Ascending aorta (tissue), 2 donors: ENCODE measurements at places on chromosomes 12 and 14.

- DNase-seq = no peak
These were observed 276.1 kb downstream of the SYT1 start for GRCh38 chr12:79140711-79141110.

DNA sequence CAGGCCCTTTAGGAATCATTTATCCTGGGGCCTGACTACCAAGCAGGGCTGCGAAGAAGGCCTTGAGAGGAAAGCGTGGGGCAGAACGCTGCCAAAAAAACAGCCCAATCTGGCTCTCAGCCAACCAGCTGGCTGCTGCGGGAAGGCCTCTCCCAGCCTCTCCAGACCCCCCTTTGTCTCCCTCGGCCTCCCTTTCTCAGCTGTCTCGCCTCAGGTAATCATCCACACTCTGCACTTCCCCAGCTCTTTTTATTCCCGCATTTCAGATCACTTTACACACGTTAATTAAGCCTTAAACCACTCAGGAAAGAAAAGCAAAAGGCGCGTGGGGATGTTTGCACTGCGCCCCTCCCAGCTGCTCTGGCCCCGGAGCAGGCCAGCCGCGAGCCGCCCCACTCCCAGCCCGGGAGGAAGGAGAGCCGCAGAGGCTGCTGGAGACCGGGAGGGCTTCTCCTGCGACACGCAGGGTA, 208.2 kb upstream of the FOXN3 start:
- no peak for DNase-seq

DNA sequence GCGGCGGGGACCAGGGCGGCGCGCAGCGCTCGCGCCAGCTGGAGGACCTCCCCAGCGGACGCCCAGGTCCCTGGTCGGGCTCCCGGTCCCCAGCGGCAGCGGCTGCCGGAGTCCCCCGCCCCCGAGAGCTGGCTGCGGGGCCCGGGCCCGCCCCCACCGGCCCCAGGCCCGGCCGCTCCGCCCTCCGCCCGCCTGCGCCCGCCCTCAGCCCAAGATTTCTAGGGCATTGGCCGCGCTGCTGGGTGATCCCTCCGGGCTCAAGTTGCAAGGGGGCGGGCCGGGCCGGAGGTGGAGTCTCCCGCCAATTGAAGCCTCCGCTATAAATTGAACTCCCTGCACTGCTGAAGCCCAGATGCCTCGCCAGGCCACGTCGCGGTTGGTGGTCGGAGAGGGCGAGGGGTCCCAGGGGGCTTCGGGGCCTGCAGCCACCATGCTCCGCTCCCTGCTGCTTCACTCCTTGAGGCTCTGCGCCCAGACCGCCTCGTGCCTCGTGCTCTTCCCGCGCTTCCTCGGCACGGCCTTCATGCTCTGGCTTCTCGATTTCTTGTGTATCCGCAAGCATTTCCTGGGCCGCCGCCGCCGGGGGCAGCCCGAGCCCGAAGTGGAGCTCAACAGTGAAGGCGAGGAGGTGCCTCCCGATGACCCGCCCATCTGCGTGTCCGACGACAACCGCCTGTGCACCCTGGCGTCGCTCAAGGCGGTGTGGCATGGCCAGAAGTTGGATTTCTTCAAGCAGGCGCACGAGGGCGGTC, at the start of gene DIO3:
TSS of gene DIO3 (plus strand) at position 351 of the 752 bp plus-strand sequence.
- no peak for DNase-seq

DNA sequence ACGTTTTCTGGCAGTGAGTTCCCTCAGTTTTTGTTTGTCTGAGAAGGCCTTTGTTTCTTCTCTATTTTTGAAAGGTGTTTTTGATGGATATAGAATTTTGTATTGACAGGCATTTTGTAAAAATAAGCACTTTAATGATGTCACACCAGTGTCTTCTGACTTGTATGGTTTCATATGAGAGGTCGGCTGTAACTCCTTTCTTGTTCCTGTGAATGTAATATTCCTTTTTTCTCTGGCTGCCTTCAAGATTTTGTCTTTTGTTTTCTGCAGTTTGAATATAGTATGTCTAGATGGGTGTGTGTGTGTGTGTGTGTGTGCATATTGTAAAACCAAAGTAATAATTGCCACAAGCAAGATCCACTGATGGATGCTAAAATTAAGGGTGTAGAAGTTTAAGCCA, 67.8 kb upstream of the PSMC1 start:
- DNase-seq = no peak

DNA sequence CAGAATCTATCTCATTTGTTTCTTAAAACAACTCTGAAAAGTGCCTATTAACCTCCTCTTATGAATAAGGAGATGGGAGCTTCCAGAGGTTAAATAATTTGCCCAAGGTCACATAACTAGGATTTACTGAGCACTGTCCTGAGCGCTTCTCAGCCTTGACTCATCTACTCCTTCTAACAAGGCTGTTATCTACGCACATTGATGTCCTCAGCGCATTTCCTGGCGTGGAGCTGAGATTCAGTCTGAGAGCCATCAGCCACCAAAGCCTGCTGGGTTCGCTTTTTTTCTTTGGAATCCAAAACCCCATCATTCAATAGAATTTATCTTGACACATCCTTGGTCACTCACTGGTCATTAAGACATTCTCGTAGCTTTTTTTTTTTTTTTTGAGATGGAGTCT, 29.3 kb downstream of the AK7 start:
- DNase-seq = no peak

- no peak for DNase-seq
These were observed 22.2 kb upstream of the EDDM3A start for GRCh38 chr14:20723488-20723887.

GRCh38 chr12:43307126-43307525, 244.9 kb downstream of the ADAMTS20 start:
- no peak for DNase-seq

GRCh38 chr14:36021030-36021422, 155.5 kb downstream of the PTCSC3 start:
- DNase-seq = no peak
